ENCODE measurements at places on chromosomes 16 and 17. TPM values are rescaled to one million over a fixed set of nuclear protein-coding genes. Genes with fewer than 3 reads are reported as not detected.
A peak's percentile ranks its signal among the peaks of the same experiment; 100 is the strongest.

GRCh38 chr17:41965694-41966462 lies 717 bp upstream of the CNP start:
- peak; percentile 29 for DNase-seq

DNA sequence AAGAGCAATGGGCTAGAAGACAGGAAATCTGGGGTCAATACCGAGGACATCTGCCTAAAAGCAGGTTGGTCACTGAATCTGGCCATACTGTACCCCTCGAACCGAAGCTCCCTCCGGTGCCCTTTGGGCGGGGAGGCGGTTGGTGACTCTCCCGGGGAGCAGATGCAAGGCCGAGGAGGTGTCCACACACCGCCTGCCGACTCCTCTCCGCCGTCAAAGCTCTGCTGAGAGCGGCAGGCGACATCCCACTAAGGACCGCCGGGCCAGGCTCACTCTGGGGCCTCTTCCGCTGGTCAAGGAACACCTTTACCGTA lies 458 bp downstream of the ZNF200 start:
- no peak for DNase-seq

GRCh38 chr17:42017866-42018200 lies 594 bp upstream of the DNAJC7 start:
- no peak for DNase-seq

GRCh38 chr17:75350706-75351105 lies 54.8 kb downstream of the GRB2 start:
- DNase-seq, result no peak

KRTAP3-1 gene
- not detected for total RNA-seq

EFCAB13 gene
- 4.6 TPM for total RNA-seq

DBNDD1 gene
- total RNA-seq, result 36.8 TPM

HEATR9 gene
- total RNA-seq, result not detected
